ENCODE measurements at places on chromosomes 16 and 17. TPM values are rescaled to one million over a fixed set of nuclear protein-coding genes. Genes with fewer than 3 reads are reported as not detected.

Gene WFIKKN1
- 0.13 TPM for total RNA-seq

Gene MFAP4
- total RNA-seq, result not detected

Gene EPN3
- 0.13 TPM for total RNA-seq

Gene SMPD3
- total RNA-seq, result under 0.01 TPM

Gene TMEM208
- 28.1 TPM for total RNA-seq

Gene OTOP3
- not detected for total RNA-seq

Gene BIRC5
- total RNA-seq, result 81.4 TPM

Gene GRAPL
- total RNA-seq, result 56.0 TPM

Gene TEKT1
- total RNA-seq, result not detected

Gene CX3CL1
- total RNA-seq, result 4.0 TPM

Gene CRYBA1
- not detected for total RNA-seq

Gene CD300E
- not detected for total RNA-seq

Data from dermis microvascular lymphatic vessel endothelial cell (primary cell).